T-helper 2 cell (primary cell): ENCODE measurements at places on chromosomes 16 and 17.

GRCh38 chr17:7290685-7291084, 3.8 kb downstream of the YBX2 start:
- DNase-seq: no peak

DNA sequence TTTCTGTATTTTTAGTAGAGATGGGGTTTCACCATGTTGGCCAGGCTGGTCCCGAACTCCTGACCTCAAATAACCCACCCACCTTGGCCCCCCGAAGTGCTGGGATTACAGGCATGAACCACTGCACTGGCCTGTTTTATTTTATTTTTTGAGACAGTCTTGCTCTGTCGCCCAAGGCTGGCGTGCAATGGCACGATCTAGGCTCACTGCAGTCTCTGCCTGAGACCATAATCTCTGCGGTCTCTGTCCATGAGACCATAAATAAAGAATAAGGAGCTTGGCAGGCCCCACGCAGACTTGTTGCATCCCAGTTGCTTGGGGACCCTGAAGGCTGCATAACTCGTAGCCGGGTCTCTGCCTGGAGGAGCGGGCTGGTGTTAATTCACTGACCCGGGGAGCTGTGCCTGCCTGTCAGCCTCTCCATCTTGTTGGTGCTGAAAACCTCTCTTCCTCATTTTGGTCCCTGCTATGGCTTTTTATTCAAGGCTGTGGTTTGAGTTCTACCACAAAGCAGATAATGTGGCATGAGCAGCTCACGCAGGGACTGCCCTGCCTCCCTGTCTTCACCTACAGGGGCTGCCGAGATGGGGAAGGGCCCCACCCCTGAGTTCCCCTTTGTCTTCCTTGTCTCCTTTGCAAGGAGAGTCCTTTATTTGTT, 82.1 kb downstream of the MSI2 start:
- DNase-seq: no peak

- DNase-seq: no peak
These were observed 28.0 kb downstream of the DCUN1D3 start for GRCh38 chr16:20871941-20872815.

- DNase-seq: no peak
These were observed 56.3 kb downstream of the MPHOSPH6 start for GRCh38 chr16:82113741-82114140.

DNA sequence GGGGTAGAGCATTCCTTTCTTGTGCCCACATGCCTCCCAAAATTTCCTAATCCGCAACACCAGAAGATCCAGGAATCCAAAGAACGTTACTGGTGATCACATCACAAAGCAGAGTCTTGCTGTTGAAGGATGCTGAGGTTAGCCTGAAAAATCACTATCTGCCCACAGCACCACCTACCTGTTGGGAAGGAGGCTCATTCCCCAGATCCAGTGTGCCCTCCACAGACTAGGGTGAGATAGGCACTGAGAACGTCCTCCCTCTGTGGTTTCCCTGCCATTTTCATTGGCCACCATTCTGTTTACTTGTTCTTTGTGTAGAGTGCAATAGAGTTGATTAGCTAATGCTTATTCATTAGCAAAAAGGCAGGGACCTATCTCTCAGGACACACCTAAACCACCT, 30.3 kb downstream of the RCVRN start:
- DNase-seq: no peak

DNA sequence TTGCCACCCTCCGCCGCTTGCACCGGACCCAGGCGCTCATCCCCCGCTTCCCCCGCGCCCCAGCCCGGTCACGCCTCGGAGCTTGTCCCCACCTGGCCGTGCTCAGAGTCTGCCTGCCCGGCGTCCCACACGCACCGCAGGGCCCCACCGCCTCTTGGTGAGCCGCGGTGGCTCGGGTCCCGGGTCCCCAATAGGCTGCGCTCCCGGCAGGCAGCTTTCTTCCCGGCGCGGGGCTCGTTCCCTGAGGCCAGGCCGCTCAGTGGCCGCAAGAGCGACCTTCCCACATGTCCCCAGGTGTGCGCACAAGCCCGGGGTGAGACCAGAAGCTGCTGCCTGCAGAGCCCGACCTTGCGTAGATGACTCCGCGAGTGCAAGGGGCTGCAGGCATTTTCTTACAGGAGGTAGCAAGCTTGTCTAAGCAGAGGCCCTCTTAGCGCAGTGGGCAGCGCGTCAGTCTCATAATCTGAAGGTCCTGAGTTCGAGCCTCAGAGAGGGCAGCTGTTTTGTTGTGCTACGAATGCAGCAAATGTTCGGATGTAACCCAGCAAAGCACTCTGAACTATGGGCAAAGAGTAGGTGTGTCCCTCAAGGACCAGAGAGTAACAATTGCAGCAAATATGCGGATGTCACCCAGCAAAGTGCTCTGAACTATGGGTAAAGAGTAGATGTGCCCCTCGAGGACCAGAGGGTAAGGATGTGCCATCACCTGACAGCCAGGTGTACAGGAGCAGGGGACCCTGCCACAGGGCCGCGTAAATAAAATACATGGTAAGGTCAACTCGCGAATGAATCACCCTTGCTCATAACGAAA, 15.6 kb downstream of the TLE7 start:
- DNase-seq: no peak

- DNase-seq: peak; percentile 7
These were observed 5.8 kb downstream of the PRSS27 start for GRCh38 chr16:2713985-2714774.

DNA sequence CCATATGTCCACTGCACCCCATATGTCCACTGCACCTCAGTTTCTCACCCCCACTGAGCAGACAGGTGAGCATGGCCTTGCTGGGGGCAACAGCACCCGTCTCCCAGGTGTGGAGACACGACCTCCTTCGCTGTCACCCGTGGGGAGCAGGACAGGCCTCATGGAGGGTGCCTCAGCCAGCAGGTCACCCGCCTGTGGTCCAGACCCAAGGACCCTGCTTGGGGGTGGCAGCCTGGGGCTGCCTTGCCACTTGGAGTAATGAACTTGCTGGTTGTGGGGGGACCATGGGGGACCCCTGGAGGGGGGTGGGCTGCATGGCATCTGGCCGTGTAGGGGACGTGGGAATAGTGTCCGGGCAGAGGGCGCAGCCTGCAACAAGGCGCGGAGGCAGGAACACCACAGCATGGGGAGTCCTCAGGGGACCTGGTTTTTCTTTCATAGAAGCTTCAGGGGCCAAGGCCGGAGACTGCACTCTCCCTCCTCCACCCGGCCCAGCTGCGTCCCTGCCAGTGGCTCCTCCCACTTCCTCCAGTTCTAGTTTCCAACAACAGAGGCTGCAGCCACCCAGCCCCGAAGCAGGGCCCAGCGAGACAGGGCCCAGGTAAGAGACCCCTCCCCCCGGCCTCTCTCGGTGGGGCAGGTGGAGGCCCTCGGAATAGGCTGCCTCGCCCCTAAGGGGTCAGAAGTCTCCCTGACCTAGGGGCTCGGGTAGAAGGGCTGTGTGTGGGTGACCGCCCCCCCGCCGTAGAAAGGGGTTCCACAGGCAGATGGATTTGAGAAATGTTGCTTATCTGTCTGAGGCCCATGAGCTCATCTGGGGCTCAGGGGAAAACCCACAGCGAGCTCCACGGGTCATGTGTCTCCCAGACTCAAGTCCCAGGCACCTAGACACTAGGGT, at the start of gene NHLRC4:
Gene NHLRC4 (plus strand): TSS at position 531 of the 898 bp plus-strand sequence. CDS start 1,043 bp downstream, outside the sequence.
- DNase-seq: peak; percentile 30

GRCh38 chr17:78299049-78299448, 60.8 kb downstream of the SOCS3 start:
- no peak for DNase-seq

- DNase-seq: no peak
These were observed 151.0 kb downstream of the SEC14L1 start for GRCh38 chr17:77291591-77292386.

DNA sequence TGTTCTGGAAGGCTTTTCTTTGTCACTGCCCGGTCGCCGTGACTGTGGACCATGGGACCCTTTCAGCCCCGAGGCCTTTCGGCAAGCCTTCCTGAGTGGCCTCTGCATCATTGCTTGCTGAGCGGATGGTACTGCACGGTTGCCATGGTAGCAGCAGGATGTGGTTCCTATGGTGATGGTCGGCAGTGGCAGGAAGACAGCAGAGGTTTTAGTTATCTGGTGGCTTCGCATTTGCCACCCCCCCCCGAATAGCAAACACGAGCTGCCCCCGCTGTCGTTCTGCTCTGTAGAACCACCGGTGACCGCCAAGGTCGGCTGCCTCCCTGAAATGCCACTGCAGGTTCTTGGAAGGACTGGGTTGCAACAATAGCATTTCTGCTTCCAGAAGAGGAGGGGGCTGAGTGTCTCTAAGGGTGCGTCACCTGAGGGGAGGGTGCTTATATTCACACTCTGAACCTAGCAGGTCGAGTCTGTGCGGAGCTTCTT, 76.6 kb downstream of the CMIP start:
- peak; percentile 67 for DNase-seq

DNA sequence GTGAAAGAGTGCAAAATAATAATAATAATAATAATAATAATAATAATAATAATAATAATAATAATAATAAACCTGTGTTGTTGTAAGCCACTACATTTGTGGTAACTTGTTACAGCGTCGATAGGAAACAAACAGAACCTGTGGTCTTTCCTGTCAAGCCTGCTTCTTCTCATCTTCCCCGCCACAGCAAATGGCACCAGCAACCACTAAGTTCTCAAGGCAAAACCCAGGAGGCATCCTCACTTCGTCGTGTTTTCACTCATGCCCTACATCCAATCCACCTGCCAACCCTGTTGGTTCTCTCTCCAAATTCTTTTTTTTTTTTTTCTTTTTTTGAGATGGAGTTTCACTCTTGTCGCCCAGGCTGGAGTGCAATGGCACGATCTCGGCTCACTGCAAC, 34.2 kb downstream of the ITGAE start:
- peak; percentile 43 for DNase-seq

GRCh38 chr16:4661661-4662060, 31.7 kb upstream of the NUDT16L1 start:
- no peak for DNase-seq

- no peak for DNase-seq
These were observed 162.6 kb downstream of the AATF start for GRCh38 chr17:37111329-37111728.
